ENCODE measurements at places on chromosomes 12 and 14.
A peak's percentile ranks its signal among the peaks of the same experiment; 100 is the strongest.

DNA sequence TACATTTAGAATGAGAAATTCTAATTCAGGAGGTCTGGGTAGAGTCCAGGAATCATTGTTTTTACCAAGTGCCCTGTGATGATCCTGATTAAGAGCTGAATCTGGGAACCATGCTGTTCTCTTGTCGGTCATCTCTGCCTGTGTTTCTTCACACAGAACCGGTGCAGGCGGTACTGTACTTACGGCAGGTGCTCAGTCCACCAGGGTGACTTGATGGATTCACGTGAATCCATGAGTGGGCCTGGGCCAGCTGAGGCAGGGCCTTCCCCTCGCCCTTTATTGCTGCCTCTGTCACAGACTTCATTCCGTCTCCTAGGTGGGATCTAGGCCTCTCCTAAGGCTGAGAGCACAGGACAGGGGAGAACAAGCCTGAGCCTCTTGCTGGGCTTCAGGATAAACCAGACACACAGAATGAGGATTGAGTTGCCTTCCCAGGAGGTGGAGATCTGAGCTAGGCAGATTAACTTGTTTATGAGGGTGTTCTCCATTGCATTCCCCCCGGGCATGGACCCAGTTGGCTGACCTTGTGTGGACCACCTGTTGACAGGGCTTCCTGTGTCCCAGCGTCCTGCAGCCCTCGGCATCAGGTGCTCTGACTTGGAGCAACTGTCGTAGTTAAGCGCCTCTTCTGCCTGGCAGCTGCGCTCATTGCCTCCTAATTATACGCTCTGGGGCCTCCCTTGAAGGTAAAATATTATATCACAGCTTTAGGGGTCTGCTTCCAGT, 42.1 kb downstream of the B4GALNT3 start:
- no peak for DNase-seq

DNA sequence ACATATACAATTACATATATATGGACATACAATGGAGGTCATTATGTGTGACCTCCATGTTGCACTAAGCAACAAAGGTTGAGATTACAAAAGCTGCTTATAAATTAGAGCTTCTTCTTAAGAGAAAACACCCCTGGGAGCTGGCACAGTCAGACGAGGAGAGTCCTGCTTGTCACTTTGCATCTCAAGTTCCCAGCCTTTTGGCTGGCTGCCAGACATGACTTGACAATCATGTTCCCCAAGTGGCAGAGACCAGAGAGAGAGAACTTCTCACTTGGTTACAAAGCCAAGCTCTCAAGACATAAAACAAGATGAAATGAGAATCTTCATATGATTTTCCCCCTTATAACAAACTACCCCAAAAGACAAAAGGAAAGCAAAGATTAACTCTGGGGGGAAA, 8.5 kb upstream of the SYNJ2BP start:
- no peak for DNase-seq

GRCh38 chr12:49925433-49926204, 21.9 kb upstream of the FAIM2 start:
- no peak for DNase-seq

- no peak for DNase-seq
These were observed 1.9 kb downstream of the NTN4 start for GRCh38 chr12:95788637-95789036.

- no peak for DNase-seq
These were observed 7.7 kb downstream of the ANKRD9 start for GRCh38 chr14:102501751-102502315.

- DNase-seq = no peak
These were observed 92.9 kb downstream of the ERGIC2 start for GRCh38 chr12:29288031-29288430.

DNA sequence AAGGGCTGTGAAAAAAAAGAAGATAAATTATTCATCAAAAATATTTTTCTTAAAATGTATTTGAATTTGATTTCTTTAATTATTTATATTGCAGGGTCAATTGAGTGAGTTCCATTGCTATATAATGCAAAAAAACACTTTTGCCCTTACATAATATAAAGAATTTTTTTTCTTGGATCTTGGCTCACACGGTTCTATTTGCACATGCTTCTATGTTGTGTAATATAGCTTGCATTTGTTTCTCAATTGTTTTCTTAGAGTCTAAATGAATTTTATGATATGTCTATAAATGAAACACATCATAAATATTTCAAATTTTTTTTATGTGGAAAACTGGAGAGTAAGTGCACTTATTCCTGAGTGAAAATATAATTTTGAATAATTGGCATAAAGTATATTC, 694.2 kb downstream of the SLC6A15 start:
- no peak for DNase-seq

DNA sequence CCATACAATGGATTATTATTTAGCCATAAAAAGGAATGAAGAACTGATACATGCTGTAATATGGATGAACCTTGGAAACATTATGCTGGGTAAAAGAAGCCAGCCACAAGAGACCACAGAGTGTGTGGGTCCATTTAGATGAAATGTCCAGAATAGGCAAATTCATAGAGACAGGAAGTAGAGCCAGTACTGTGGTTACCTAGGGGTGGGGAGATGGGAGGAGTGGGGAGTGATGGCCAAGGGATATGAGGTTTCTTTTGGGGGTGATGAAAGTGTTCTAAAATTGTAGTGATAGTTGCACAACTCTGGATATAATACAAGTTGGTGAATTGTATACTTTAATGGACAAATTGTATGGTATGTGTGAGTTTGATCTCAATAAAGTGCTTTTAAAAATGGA, 18.6 kb downstream of the JDP2 start:
- no peak for DNase-seq

- no peak for DNase-seq
These were observed 130.8 kb upstream of the PLEKHG7 start for GRCh38 chr12:92571844-92572543.

DNA sequence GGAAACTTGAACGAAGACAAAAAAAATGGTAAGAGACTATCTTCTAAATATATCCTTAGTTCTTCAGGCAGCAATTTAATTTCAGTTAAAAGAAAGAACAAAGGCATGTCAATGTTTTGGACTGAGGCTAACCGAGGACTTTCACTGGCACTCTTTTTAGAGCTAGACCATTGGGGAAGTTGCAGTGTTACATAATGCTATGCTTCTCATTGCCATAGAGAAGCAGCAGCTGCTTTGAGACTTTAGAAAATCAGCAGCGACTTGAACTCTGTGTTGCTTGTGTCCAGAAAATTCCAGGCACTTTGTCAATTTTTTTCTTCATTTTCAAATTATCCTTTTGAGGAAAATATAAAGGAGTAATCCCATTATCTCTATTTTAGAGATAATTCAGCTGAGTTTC, 964.2 kb downstream of the NRXN3 start:
- no peak for DNase-seq

DNA sequence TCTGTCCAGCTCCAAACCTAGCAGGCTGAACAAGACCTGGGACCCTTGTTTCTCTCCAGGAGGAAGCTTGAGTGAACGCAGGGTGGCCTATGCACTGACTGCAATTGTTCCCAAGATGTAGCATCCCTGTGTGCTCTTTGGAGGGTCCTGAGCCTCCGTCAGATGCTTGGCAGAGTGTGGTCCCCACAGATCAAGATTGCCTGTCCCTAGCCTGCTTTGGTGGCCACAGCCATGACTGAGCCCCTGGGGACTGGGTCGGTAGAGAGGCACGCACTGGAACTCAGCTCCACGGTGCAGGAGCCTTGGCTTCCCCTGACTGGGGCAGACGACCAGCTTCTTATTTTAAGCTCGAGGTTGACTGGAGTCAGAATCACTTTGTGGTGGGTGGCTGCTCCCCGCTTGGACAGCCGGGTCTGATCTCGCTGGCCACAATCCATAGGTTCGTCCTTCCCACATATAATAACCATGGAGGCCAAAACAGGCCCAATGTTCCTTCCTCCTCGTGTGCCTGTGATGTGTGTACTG, 97.8 kb downstream of the LGMN start:
- no peak for DNase-seq

- DNase-seq = no peak
These were observed 65.5 kb upstream of the SLCO1C1 start for GRCh38 chr12:20629414-20630156.

DNA sequence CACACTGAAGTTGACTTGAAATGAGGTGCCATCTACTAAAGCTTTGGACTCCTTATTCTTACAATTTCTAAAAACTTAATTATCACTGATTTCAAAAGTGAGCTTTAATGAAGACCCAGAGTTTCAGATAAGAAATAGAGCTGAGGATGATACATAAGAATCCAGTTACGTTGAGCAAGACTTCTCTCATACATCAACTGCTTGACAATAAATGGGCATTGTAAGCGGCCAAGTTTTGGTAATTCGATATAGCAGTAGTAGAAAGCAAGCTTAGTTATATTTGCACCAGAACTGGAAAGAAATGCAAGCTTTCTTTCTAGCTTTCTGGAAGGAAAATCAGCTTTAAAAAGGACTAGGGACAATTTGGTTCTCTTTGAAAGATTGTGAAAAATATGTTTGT, 1359.6 kb downstream of the FSCB start:
- DNase-seq = no peak

DNA sequence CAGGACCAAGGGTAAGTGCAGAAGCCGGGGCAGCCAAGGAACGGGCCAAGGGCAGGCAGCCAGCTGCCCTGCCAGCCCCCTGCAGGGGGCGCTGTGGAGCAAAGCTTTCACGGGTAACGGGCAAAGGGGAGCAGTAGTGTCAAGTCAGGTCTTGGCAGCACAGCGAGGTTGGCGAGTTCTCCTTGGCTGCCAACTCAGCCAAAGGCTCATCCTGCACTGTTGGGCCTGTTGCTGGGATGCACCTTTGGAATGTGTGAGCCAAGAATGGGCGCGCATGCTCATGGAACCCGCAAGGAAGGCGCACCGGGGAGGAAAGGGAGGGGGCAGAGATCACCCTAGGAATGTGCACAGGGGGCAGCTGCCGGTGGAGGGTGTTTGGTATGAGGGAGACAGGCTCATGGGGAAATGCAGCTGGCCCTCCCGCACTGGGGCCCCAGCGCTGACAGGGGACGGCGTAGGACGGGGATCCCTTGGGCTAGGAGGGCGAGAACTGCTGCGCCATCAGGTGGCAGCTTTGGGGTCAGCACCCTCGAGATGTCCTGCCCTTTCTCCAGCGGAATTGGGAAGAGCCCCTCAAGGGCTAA, 138.0 kb downstream of the ASCL4 start:
- DNase-seq = peak; percentile 17

GRCh38 chr12:26554332-26554731, 278.7 kb downstream of the ITPR2 start:
- no peak for DNase-seq

Measured in effector CD4-positive, alpha-beta T cell (primary cell).